Cortex of kidney (tissue), 1 donor: ENCODE measurements at places on chromosomes 4 and X.

DNA sequence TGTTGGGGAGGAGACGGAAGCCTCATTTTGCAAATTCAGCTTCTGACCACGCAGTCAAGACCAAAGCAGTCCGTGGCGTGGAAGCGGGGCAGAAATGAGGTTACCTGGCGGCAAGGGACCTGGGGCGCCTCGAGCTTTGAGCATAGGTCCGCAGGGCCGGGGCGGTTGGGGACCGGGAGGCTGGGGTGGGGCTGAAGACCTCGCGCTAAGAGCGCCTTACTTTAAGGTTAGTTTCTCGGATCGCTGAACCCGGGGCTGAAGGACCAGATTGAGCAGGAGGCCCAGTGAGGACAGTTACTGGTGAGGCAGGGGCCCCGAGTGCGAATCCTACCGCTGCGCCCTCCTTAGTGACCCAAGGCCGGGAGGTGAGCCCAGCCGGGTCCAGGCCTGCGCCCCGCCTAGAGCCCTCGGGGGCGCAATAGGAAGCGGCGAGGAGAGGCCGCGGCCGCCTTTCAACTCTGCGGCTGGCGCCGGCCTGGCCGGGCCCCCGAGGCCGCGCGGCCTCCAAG is 7.5 kb downstream of the MSX1 start:
- DNase-seq: no peak

GRCh38 chr4:10054571-10055041 is 33.3 kb upstream of the SLC2A9 start:
- no peak for DNase-seq

DNA sequence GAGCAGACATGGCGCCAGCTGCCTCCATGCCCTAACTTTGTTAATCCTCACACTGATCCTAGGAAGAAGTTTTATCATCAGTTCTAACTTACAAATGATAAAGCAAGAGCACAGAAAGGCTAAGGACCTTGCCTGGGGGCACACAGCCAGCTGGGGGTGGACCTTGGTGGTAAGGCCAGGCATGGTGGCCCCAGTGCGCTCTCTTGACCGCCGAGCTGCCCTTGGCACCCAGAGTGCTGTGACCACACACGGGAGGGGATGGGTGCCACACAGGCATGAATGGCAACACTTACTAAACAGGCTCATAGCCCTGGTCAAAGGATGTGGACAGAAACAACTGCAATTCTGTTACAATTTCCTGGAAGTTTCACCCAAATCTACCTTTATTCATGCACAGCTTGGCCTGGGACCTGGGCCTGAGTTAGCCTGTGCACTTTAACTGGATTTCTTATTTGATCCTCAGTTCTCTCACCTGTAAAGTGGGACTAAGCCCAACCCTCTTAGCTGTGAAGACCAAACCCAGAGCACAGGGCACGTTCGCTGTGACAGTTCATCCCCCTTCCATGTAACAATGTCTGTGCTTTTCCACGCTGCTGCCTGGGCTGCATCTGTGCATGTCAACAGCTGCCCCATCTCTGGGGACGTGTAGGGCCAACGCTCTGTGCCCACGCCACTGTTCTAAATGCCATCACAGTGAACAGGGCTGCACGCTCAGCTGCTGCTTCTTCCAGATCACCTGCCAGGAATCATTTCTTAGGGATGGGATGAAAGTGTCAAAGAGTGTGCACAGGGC is 44.8 kb downstream of the ACOX3 start:
- no peak for DNase-seq

GRCh38 chr4:164512124-164512523 is 241.8 kb upstream of the SMIM31 start:
- no peak for DNase-seq

GRCh38 chr4:48268956-48269860 is at the start of gene TEC:
TSS of gene TEC (minus strand) at chr4:48269838. CDS start at chr4:48228614, 41,224 bp downstream.
- DNase-seq: no peak
